CD4-positive, alpha-beta T cell treated with Interleukin-4 for 4 hours (primary cell): ENCODE measurements at places on chromosomes 3 and 15.

- no peak for DNase-seq
Observed at GRCh38 chr15:77608774-77609173, 23.9 kb downstream of the LINGO1 start.

- DNase-seq: peak; percentile 10
Observed at GRCh38 chr15:25508369-25509002, 69.7 kb upstream of the UBE3A start.

DNA sequence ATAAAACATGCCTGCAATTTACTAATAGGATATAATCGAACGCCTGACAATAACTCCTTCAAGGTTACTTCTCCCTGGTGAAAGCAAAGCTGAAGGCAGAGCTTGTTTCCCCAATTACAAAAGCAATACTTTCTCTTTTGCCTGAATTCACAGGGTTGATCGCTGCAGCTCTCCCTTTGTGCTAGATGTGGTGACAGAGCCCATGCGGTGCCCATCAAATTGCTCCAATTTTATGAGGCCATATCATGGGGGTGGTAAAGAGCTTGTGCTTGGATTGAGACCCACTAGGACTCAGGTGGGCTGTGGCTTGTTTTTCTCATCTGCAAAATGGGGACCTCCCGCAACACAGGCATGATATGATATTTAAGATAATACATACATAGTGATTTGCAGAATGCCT is 143.4 kb downstream of the GREM1 start:
- no peak for DNase-seq

- no peak for DNase-seq
Observed at GRCh38 chr3:58205981-58206380, 4.8 kb downstream of the DNASE1L3 start.

- no peak for DNase-seq
Observed at GRCh38 chr15:33313491-33313890, 2.7 kb downstream of the RYR3 start.

DNA sequence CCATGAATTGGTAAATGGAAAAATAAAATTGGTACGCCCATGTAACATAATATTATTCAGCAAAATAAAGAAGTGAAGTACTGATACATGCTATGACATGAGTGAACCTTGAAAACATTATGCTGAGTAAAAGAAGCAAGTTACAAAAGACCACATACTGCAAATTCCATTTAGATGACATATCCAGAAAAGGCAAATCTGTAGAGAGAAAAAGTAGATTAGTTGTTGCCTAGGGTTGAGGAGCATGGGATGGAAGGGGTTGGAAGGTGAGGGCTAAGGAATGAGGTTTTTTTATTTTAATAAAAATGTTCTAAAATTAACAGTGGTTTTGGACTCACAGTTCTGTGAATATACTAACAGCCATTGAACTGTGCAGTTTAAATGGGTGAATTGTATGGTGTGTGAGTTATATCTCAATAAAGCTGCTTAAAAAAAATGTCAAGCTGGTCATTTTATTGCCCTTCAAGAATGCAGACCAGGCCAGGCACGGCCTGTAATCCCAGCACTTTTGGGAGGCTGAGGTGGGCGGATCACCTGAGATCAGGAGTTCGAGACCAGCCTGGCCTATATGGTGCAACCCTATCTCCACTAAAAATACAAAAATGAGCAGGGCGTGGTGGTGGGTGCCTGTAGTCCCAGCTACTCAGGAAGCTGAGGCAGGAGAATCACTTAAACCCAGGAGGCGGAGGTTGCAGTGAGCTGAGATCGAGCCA is 8.1 kb upstream of the DLG1 start:
- no peak for DNase-seq

DNA sequence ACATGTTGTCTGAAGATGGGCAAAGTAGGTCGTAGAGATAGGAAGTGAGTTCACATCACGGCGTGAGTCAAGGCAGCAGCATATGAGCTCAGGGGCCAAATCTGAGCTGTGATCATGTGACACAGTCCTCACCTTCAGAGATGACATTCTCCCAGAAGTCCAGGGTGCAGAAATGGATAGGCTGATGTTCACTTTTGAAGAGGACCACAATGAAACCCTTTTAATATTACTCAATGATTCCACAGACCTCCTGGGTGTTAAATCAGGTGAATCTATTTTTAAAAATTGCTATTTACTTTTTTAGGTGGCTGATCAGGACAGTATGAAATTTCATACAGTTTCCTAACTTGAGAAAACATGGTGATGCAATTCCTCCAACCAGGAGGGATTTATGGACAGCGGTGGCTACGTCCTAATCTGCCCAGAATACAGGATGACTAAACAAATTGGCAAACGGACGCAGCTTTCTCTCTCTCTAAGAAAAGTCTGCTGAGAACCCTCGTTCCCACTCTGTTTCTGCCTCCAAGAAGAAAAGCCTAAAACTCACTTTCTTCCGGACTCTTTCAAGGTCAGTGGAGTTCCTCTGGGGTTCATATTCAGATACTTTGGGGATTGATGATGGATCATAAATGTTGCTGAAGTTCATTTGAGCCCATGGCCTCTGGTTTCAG is 34.4 kb downstream of the B3GNT5 start:
- DNase-seq: peak; percentile 25
